Calu3 (cell line): ENCODE measurements at places on chromosomes 13 and 19. TPM values are rescaled to one million over a fixed set of nuclear protein-coding genes. Genes with fewer than 3 reads are reported as not detected.

- no peaks in the 10 kb centered on the region for H3K36me3 ChIP-seq
- H3K4me1 ChIP-seq = no peaks in the 10 kb centered on the region
- no peak for DNase-seq
These were observed 2832.4 kb downstream of the PCDH9 start for GRCh38 chr13:64397701-64398100.

The ZNF468 gene
- 21.1 and 24.9 TPM in 2 replicates for total RNA-seq

- H3K27ac ChIP-seq = no peak overlapping the region
- no peaks in the 10 kb centered on the region for H3K27me3 ChIP-seq
- DNase-seq = no peak
- H3K4me3 ChIP-seq = no peak overlapping the region
These were observed 149.4 kb upstream of the FBXL3 start for GRCh38 chr13:77176350-77176749.

DNA sequence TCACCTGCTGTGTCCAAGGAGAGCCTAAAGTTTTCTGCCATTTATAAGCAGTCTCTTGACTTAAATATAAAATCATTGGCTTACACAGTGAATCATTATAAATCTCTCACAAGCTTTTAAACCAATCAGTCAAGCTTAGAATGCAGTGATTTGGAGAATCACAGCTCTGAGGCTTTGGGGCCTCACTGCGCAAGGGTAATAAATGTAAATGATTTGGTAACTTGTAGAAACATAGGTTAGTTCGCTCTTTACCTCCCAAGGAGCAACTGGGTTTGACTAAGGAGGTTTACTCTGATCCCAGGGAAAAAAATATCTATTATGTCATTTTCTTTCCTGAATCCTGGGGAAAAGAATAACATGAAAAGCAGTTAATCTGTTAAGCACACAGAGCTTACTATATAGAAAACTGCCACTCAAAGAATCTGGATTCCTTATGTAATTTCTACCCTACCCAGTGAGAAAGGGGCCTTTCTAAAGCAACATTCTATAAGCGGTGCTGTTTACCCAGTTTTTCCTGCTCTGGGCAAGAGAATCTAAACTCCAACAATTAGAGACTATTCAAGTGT lies 128.2 kb downstream of the MZT1 start:
- no peaks in the 10 kb centered on the region for H3K36me3 ChIP-seq
- no peak for DNase-seq
- H3K27me3 ChIP-seq = no peaks in the 10 kb centered on the region
- no peak overlapping the region for H3K27ac ChIP-seq

- no peaks in the 10 kb centered on the region for H3K36me3 ChIP-seq
- H3K4me1 ChIP-seq = no peaks in the 10 kb centered on the region
- no peak overlapping the region for H3K27ac ChIP-seq
- no peak overlapping the region for H3K4me3 ChIP-seq
- H3K27me3 ChIP-seq = no peaks in the 10 kb centered on the region
These were observed 135.8 kb downstream of the RXFP2 start for GRCh38 chr13:31875134-31875533.

- H3K36me3 ChIP-seq = peaks cover 13% of the 10 kb centered on the region
- DNase-seq = no peak
- H3K4me1 ChIP-seq = no peaks in the 10 kb centered on the region
- peak overlapping the region; percentile 91 for H3K4me3 ChIP-seq
These were observed 404 bp upstream of the IL27RA start for GRCh38 chr19:14030997-14031718.

The CPAMD8 gene
- total RNA-seq = 5.7 and 5.8 TPM in 2 replicates

GRCh38 chr19:7687177-7687576 lies 6.5 kb downstream of the TRAPPC5 start:
- H3K4me3 ChIP-seq = no peak overlapping the region
- H3K27me3 ChIP-seq = peaks cover 22% of the 10 kb centered on the region
- peaks cover 8% of the 10 kb centered on the region for H3K4me1 ChIP-seq
- no peak for DNase-seq

- DNase-seq = no peak
- no peaks in the 10 kb centered on the region for H3K36me3 ChIP-seq
- H3K27me3 ChIP-seq = no peaks in the 10 kb centered on the region
- H3K4me3 ChIP-seq = no peak overlapping the region
- H3K4me1 ChIP-seq = no peaks in the 10 kb centered on the region
These were observed 920.5 kb downstream of the SLITRK1 start for GRCh38 chr13:82961757-82962156.

DNA sequence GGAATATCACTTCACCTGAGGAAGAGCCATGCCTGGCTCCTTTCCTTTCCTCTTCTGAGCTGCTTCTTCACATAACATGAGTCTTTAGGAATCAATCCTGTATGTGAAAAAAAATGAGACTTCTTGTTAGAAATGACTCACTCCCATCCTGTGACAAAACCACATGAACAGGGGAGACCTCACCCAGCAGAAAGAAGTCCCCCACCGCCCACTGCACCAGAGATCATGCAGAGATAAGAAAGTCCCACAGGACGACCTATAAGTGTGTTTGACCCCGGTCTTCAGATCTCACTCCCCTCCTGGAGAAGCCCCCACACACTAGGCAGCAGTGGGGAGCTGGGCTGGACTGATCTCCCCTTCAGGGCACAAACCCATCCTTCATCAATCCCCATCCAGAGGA lies 7.8 kb downstream of the ZNF600 start:
- H3K27ac ChIP-seq = no peak overlapping the region
- no peaks in the 10 kb centered on the region for H3K4me1 ChIP-seq
- DNase-seq = no peak

The NLRP7 gene
- not detected in 2 replicates for total RNA-seq

The RNF225 gene
- 0.51 and 0.61 TPM in 2 replicates for total RNA-seq

GRCh38 chr19:17338433-17339078 lies 1.2 kb downstream of the GTPBP3 start:
- DNase-seq = no peak
- H3K4me1 ChIP-seq = no peaks in the 10 kb centered on the region
- no peaks in the 10 kb centered on the region for H3K27me3 ChIP-seq
- H3K4me3 ChIP-seq = peak overlapping the region; percentile 79
- H3K27ac ChIP-seq = no peak overlapping the region

The GARIN5A gene
- 6.0 and 7.8 TPM in 2 replicates for total RNA-seq

DNA sequence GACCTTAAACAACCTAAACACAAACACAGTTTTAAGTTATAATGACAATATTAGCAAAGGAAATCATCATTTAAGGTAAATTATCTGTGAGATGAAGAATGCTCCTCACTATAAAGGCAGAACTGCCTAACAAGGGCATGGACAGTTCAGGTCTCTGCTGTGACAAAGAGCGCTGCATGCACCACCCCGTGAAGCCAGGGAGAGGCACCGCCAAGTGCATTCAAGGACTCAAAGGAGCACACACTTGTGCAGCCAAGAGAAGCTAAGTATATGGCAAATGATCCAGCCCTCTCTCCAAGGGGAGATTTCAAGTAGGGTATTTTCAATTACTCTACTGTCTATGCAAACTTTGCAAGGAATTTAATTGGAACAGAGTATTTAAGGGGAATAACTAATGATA lies 126.0 kb downstream of the RAP2A start:
- H3K36me3 ChIP-seq = no peaks in the 10 kb centered on the region
- H3K27me3 ChIP-seq = peaks cover 12% of the 10 kb centered on the region
- no peak for DNase-seq
- no peaks in the 10 kb centered on the region for H3K4me1 ChIP-seq
- H3K27ac ChIP-seq = no peak overlapping the region
- H3K4me3 ChIP-seq = no peak overlapping the region

GRCh38 chr13:36107521-36107920 lies 23.7 kb downstream of the DCLK1 start:
- H3K27me3 ChIP-seq = peaks cover 32% of the 10 kb centered on the region
- DNase-seq = no peak
- no peaks in the 10 kb centered on the region for H3K36me3 ChIP-seq

- H3K27ac ChIP-seq = no peak overlapping the region
- DNase-seq = no peak
- H3K4me3 ChIP-seq = no peak overlapping the region
- H3K4me1 ChIP-seq = no peaks in the 10 kb centered on the region
- no peaks in the 10 kb centered on the region for H3K36me3 ChIP-seq
These were observed 170.0 kb upstream of the TSHZ3 start for GRCh38 chr19:31519256-31519655.

The CYP4F2 gene
- 0.22 TPM in 1 of 2 replicates, not detected in the other for total RNA-seq

DNA sequence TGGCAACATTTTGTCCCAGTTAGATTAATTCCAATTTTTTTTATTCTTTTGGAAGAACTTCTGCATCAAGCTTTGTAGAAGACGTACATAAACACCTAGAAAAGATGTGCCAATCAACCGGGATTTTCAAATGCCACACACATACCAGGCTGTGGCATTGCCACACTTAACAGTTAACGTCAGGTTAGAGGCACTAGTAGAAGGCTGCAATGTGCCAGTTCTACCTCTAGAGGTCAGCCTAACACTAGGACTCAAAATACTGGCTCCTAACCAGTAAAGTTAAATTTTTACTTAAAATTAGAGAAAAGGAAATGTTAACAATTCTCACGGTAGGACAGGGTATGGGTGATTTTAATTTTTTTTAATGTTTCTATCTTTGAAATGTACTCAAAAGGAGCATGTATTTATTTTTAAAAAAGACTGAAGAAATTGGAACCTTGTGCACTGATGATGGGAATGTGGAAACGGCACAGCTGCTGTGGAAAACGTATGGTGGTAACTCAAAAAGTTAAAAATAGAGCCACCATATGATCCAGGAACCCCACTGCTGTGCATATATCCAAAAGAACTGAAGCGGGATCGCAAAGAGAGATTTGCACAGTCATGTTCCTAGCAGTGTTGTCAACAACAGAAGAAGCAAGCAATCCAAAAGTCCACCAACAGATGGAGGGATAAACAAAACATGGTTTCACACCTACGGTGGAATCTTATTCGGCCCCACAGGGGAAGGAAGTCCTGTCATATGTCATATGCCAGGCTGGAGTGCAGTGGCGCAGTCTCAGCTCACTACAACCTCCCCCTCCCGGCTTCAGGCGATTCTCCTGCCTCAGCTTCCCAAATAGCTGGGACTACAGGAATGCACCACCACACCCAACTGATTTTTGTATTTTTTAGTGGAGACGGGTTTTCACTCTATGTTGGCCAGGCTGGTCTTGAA lies 30.3 kb downstream of the CRYL1 start:
- H3K36me3 ChIP-seq = no peaks in the 10 kb centered on the region
- peak; percentile 46 for DNase-seq
- peak overlapping the region; percentile 25 for H3K27ac ChIP-seq
- no peak overlapping the region for H3K4me3 ChIP-seq

The AP1M1 gene
- 28.7 and 31.5 TPM in 2 replicates for total RNA-seq

- no peak overlapping the region for H3K4me3 ChIP-seq
- H3K27ac ChIP-seq = no peak overlapping the region
- H3K36me3 ChIP-seq = no peaks in the 10 kb centered on the region
- H3K27me3 ChIP-seq = no peaks in the 10 kb centered on the region
- H3K4me1 ChIP-seq = no peaks in the 10 kb centered on the region
- DNase-seq = no peak
These were observed 534.9 kb upstream of the KLF12 start for GRCh38 chr13:74669149-74669548.

DNA sequence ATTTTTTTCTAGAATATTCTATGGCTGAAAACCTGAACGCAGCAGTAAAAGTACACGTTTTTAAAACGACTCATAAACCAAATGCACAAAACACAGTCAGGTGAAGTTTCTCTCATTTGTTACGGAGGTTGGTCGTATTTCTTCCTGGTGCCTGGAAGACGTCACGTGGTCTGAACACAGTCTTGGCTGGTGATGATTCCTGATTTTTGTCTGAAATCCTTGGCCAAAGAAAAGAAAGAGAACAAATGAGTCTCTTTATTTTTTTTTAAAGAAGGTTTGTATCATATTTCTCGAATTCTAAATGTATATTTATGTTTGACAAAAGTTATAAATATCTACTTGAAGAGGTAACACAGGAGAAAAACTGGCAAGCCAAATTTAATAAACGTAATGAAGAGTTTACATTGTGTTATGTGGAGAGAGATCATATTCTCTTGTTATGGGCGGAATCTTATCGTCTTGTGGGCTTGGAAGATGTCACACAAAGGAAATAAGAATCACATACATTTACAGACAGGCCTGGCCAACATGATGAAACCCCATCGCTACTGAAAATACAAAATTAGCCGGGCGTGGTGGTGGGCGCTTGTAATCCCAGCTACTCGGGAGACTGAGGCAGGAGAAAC lies 10.0 kb upstream of the PNMA8A start:
- peaks cover 48% of the 10 kb centered on the region for H3K27me3 ChIP-seq
- DNase-seq = no peak
- no peak overlapping the region for H3K27ac ChIP-seq
- no peak overlapping the region for H3K4me3 ChIP-seq
- H3K4me1 ChIP-seq = no peaks in the 10 kb centered on the region
